Keratinocyte (primary cell): ENCODE measurements at places on chromosomes 3 and 15.

DNA sequence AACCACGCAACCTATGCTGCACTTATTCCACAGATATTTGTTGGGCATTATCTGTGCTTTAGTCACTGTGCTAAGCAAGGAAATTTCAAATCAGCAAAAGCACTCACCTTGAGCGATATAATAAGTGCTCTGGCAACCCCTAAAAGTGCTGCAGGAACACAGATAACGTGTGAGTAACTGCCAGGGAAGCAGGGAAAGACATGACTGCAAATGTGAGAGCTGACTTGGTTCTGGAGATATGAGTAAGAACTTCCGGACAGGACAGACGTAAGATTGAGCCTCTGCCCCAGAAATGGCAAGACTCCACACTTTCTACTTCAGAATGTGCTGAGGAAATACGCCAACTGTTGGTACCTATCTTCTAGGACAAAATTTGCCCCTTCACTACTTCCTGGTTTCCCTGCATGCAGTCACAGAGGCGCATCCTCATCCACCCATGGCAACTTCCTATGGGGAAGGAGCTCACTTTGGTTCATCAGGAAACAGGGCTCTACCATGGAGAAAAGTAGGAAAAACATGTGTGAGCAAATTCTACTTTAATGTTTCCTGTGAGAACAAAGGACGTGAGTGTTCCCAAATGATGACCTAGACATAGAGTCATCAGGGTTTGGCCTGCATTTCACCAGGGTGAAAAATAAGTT is 41.7 kb downstream of the AQP9 start:
- peak; percentile 88 for DNase-seq

GRCh38 chr3:129485721-129486663 is 42.4 kb upstream of the RHO start:
- DNase-seq: peak; percentile 17

DNA sequence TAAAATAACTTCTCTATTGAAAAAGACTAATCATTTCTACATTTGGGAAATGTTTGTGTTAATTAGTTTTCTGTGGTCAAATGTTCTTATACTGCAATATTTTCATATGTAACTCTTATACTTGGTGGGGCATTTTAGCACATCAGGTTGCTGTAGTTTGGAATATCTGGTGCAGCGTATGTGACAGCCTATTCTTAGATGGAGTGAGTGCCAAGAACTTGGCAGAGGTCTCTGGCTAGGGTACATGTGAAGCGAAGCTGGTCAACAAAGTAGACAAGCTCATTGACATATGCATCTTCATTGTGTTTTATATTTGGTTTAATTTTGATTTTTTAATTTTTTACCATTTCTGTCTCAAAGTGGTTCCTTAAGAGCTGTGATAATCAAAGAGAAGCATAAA is 53.2 kb downstream of the CHAC1 start:
- no peak for DNase-seq

DNA sequence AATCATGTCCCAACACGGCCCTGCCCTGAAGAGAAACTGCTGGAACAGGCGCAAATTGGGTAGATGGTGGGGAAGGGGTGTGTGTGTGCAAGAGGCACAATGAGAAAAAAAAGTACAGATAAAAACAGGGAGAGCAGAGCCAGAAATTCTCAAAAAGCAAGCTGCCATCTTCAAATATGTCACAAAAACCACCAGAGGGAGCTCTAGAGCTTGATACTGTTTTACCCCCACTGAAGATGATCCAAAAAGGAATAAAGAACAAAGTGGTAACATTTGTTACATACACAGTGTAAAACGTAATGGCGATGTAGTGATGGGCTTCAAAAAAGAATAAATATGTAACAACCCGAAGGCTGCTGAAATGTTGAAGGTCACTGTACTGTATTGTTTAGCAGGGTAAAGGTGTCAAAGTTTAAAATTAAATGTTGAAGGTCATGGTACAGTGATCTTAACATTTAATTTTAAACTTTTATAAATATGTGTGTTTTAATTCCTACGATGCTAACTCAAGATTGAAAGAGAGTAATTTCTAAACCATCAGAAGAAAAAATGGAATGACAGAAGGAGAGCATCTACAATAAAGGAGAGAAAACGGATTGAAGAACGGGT is 6.0 kb downstream of the SNRPA1 start:
- no peak for DNase-seq

- DNase-seq: no peak
Measured at GRCh38 chr15:71334873-71335272, 219.6 kb downstream of the THSD4 start.

DNA sequence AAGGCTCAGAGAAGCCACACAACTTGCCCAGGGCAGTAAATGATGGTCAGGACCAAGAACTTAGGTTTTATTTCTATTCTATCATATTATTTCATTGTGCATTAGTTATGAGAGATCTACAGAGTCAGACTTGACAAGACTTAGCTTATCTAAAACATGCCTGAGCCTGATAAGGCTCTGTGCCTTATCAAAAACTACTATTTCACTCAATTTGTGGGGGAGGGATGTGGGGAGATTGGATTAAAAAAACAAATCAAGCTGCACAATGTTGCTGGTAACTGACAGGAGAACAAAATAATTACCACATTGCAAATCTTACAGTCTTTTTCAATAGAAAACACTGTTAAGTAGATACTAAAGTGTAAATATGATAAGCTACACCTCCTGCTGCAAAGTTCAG is 16.0 kb downstream of the HACD2 start:
- DNase-seq: no peak

GRCh38 chr3:54424292-54424691 is 301.9 kb downstream of the CACNA2D3 start:
- no peak for DNase-seq

GRCh38 chr3:151538456-151539393 is 77.9 kb upstream of the IGSF10 start:
- DNase-seq: no peak

GRCh38 chr3:179961071-179961702 is 75.5 kb downstream of the PEX5L start:
- no peak for DNase-seq
